Large intestine (tissue), 12 donors: ENCODE measurements at places on chromosomes 6 and 20.
A peak's percentile ranks its signal among the peaks of the same experiment; 100 is the strongest.

GRCh38 chr6:21138336-21139069 is 455.0 kb upstream of the SOX4 start:
- peak; percentile 81 for DNase-seq

- no peak for DNase-seq
Observed at GRCh38 chr20:61777773-61778494, 287.7 kb downstream of the TAF4 start.

DNA sequence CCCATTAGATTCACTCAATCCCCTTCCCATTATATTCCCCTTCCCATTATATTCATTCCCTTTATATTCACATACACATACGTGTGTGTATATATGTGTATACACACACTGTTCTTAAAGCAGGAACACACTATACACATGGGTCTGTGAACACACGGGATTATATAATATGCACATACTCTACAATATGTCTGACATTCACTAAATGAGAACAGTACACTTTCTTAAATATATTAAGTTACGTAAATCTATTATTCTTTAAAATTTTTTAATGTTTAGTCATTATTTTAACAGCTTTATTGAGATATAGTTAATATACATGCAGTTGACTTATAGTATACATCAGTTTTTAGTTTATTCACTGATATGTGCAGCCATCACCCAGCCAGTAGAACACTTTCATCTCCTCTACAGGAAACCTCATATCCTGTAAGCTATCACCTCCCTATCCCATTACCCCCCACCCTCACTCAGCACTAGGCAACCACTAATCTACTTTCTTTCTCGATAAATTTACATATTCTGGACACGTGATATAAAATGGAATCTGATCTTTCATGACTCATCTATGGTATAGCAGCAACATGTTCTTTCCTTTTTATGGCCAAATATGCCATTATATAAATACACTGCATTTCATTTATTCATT is 13.9 kb upstream of the SUMO4 start:
- no peak for DNase-seq

DNA sequence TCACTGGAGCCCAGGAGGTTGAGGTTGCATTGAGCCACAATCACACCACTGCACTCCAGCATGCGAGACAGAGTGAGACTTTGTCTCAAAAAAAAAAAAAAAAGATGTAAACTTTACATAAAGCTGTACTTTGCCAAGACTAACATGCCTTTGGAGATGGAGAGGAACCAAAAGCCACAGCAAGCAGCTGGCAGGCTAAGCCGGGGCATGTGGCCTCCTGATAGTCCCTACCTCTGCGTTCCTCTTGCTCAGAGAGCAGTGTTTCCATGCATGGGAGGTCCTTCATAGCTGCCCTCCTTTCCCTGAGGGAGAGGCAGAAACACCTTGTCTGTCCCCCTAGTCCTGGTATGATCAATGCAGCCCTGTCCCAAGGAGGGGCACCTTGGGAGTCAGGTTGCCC is 35.2 kb downstream of the SPATA2 start:
- no peak for DNase-seq

GRCh38 chr6:141211845-141212244 is 920.9 kb upstream of the GJE1 start:
- DNase-seq: no peak

DNA sequence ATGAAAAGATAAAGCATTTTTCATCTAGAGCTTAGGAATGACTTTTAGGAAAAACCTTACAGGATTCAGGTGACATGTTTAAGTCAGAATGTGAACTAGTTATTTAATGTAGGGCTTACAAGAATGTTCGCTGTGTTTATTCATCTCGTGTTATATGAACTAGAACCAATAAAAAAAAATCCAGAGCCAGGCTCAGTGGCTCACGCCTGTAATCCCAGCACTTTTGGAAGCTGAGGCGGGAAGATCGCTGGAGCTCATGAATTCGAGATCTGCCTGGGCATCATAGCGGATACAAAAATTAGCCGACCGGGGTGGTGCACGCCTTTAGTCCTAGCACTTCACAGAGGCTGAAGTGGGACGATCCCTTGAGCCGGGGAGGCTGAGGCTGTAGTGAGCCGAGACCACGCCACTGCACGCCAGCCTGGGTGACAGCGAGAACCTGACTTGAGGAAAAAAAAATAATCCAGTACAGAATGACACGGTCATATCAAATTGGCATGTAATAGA is 46.3 kb downstream of the OR2B2 start:
- no peak for DNase-seq

DNA sequence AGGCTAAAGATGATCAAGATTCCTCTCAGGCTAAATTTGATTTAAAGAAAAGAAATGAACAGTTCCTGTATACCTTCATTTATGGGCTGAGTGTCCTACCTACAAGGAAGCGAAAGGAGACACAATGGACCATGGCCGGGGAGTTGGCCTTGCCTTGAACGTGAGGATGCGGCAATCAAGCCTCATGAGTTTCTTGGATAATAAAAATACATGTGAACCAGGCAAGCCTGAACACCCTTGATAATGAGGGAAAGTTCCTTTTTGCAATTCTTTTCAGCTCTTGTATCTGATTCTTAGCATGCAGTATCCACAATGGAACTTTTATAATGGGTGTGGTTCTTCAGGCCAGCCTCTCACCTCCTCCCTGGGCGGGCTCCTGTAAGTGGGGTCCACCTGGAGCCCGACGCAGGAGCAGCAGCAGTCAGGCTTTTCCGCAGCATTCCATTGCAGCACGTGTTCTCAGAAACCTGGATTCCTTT is 83.8 kb downstream of the RNASET2 start:
- peak; percentile 88 for DNase-seq

GRCh38 chr6:30231067-30231466 is 17.9 kb upstream of the TRIM26 start:
- DNase-seq: no peak

- no peak for DNase-seq
Observed at GRCh38 chr20:19275038-19275629, 62.7 kb downstream of the SLC24A3 start.

DNA sequence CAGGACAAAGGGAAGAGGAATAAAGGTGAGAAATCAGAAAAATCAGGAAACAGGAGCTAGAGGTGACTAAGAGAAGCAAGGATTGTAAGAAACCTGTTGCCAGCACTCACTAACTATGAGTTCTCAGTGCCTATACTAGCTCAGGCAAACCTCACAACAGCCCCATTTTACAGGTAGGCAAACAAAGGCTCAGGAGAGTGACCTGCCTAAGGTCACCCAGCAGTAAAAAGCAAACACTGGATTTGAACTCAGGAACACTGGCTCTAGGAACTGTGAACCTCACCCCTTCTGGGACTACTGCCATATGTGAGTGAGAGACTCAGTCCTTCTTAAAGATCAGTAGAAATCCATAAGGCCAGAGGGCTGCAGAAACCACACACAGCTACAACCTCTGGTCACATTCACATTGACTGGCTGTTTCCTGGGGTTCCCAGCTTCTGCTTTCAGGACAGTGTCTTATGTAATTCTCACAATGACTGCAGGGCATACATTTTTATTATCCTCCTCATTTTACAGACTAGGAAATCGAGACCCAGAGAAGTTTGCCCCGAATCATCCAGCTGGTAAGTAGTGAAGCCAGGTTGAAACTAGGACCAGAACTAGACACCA is 80.7 kb upstream of the MAFB start:
- DNase-seq: no peak

DNA sequence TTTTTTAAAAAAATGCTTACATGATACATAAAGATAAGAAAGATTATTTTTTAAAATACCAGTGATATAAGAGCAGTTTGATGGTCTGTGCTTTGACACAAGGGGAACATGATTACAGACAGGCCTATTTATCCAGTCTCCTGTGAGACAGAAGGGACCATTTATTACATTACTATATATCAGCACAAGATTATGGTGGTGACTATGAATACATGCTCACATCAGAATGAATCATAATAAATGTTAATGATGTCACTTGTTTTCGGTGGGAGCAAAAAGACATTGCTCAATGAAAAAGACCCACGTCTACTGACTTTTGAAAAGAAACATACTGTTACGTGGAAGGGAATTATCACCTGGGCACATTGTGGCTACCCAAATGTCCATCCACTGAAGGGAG is 455.1 kb downstream of the CDC5L start:
- DNase-seq: no peak

- DNase-seq: no peak
Observed at GRCh38 chr20:1324598-1325172, 4.3 kb downstream of the SDCBP2 start.

DNA sequence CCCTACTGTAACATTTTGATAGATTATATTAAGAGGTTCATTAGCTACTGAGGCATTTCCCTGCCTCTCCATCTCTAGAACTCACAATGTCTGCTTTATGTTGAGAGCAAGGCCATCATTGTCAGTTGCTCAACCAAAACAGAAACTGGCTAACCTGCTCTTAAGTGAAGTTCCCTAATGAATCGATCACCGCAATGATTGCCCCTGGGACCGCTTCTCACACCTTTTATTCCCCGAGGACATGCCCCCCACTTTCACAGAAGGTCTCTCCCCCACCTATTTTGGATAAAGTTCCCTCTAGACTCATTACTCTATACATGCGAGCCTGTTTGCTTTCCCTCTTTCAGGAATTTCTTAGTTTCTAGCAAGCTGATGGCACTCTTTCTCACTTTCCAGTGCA is 108.8 kb downstream of the FAM217A start:
- DNase-seq: no peak

GRCh38 chr6:128597004-128597403 is 76.6 kb upstream of the PTPRK start:
- DNase-seq: no peak

DNA sequence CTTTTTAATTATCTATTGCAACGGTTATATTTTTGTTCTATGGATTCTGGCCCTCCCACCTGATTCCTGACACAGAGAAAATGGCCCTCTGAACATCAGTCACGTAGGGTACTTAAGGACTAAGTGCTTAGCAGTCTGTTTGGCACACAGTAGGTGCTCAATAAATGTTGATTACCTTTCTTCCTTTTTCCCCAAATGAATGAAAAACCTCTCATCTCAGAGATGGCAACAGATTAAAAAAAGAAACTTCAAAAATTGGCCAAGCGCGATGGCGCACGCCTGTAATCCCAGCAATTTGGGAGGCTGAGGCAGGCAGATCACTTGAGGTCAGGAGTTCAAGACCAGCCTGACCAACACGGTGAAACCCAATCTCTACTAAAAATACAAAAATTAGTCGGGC is 31.5 kb downstream of the ATXN1 start:
- DNase-seq: no peak

DNA sequence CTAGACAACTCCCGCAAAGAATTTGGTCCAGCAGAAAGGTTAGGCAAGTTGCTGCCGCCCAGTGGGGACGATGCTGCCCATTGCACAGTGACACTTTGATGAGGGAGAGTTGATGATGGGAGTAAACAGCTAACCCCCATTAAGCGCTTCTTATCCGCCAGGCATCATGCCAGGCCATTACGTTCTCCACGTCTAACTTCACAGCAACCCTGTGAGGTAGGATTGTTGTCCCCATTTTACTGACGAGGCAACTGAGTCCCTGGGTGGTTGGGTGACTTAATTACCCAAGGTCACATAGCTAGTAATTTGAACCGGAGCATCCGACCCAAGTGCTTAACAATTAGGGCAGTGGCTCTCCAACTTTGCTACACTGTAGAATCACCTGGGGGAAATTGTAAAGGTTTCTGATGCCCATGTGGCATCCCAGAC is 738 bp downstream of the RALGAPB start:
- DNase-seq: peak; percentile 42

DNA sequence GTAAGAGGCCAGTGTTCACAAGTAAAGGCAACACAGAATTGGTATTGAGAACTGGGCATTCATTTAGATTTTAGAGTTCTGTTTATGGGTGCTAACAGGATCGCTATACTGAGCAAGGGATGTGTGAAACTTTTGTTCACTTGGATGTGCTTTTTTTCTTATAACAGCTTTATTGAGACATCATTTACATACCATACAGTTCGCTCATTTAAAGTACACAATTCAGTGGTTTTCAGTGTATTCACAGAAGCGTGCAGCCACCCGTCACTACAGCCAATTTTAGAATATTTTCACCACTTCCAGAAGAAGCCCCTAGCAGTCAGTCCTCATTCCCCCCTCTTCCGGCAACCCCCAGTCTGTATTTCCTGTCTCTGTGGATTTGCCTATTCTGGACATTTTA is 48.7 kb downstream of the GFRA4 start:
- no peak for DNase-seq

- no peak for DNase-seq
Observed at GRCh38 chr6:67501755-67502154, 1133.3 kb upstream of the ADGRB3 start.

- DNase-seq: no peak
Observed at GRCh38 chr6:79598012-79598411, 33.1 kb upstream of the SH3BGRL2 start.

DNA sequence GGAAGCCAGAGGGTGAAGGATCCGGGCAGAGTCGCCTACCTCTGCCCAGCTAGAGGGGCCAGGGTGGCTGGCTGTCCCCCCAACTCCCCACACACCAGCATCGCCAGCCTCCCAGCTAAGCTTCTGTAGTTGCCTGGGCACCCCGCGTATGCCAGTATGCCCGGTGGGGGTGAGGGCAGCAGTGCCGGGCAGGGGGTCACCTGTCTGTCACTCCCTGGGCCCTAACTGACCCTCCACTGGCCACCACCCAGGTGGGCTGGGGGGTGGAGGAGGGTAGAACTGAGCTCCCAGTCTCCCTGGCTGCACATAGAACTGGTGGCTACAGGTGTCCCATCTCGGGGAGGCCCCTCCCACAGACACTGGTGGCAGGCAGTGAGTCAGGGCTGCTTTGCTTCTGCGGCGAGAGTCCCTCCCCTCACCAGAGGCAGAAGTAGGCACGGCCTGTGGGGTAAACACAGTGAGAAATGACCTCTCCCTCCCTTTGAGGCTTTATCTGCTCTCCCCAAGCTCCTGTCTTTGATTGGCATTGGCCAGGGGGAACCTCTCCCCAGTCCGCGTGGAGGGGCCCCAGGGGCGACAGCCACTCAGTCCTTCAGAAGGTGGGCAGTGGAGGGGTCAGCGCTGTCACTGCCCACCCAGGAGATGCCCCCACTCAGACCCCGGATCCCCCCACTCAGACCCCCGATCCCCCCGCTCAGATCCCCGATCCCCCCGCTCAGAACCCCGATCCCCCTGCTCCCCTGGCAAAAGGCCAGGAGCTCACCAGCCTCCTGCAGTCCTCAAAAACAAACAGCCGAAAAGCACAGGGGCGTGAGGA is 2.5 kb downstream of the NTSR1 start:
- no peak for DNase-seq
